Omental fat pad (tissue), 4 donors: ENCODE measurements at places on chromosomes 1 and 21. TPM values are rescaled to one million over a fixed set of nuclear protein-coding genes. Genes with fewer than 3 reads are reported as not detected.

SFN gene
- total RNA-seq: 1.9 TPM

LRRN2 gene
- 1.8 TPM for total RNA-seq

AADACL4 gene
- 0.28 TPM for total RNA-seq

FBLIM1 gene
- 15.9 TPM for total RNA-seq

DNA sequence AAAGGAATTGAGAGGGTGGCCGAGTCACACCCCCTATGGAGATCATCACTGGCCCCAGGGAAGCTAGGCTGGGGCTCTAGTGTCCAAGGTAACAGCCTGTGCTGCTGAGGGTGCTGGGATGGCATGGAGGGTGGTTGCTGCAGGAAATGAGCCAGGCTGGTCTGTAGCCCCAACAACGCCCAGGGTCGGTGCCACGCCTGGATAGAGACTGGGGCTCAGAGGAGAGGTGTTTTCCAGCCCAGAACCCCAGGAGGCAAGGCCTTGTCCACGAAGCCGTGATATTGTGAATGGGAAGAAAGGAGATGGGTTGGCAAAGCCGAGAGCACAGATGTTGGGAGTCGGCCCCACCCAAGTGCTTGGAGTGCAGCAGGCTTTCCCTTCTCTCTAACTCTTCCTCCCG lies 68.9 kb upstream of the ACTRT2 start:
- DNase-seq: no peak
